Stimulated activated CD4-positive, alpha-beta T cell treated with anti-CD3 and anti-CD28 coated beads, Interleukin-2, amount 100 ng/mL, for 48 hours (primary cell): ENCODE measurements at places on chromosomes 13 and 19.
A peak's percentile ranks its signal among the peaks of the same experiment; 100 is the strongest.

- DNase-seq = no peak
These were observed 1.4 kb upstream of the RASL11A start for GRCh38 chr13:27269114-27269665.

- no peak for DNase-seq
These were observed 44.8 kb downstream of the ANKRD10 start for GRCh38 chr13:110869805-110870706.

- no peak for DNase-seq
These were observed 20.8 kb upstream of the FBXL3 start for GRCh38 chr13:77047649-77048343.

DNA sequence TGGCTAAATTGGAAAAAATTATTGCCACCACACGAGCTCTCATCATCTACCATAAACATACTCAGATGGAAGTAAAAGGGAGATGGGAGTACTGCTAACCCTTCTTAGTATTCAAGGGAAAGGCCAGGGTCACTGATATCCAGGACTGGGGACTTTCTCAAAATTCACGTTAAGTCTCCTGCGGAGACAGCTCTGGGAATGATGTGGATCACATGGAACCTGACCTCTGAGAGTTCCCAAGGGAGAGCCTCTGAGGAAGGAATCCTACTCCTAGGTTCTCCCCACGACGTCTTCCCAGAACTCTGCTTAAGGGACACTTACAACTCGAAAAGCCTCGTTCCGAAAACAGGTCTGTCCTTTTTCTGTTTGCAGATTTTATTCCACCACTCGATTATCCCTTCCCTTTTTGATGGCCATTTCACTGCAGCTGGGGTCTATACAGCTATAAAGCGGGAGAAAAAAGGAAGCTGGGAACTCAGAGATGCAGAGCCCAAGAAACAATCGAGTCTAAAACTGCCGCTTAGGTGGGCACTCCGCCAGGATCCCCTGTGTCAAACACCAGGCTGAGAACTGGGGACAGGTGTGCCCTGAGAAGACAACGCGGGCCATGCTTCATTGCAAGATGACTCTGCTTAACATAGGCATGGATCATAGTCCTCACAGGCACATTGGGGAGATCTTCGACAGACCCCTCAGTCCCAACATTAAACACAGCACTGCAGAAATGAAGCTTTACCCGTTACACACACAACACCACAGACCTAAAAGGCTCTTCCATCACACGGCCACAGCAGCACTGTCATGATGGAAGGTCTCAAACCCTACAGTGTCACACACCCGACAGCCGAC is 823 bp upstream of the ZNF567 start:
- DNase-seq = no peak

DNA sequence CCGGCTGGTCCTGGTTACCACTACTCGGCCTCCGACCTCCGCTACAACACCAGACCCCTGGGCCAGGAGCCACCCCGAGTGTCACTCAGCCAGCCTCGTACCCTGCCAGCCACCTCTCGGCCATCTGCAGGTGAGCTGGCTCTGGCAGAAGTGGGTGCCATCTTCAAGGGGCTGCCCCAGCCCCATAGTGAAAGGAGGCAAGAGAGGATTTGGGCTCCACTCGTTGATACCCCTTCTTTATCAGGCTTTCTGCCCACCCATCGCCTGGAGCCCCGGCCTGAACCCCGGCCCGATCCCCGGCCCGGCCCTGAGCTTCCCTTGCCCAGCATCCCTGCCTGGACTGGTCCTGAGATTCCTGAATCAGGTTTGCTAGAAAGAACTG is 7.1 kb downstream of the LTBP4 start:
- DNase-seq = no peak

DNA sequence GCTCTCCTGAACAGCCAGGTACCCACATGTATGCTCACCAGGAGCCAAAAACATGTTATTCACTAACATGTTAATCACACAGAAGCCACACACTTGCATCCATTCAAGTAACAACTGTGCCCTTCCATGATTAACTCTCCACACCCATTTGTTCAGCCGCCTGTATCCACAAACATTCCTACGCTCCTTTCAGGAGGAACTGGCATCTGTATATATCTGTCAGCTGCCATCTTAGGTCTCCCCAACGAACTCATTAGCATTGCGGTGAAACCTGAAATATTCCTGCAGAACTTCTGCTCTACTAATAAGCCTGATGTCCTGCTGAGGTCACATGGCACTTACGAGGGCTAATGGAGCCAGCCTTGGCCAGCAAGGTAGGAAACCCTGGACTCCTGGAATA is 33.0 kb downstream of the OLFM2 start:
- DNase-seq = no peak

DNA sequence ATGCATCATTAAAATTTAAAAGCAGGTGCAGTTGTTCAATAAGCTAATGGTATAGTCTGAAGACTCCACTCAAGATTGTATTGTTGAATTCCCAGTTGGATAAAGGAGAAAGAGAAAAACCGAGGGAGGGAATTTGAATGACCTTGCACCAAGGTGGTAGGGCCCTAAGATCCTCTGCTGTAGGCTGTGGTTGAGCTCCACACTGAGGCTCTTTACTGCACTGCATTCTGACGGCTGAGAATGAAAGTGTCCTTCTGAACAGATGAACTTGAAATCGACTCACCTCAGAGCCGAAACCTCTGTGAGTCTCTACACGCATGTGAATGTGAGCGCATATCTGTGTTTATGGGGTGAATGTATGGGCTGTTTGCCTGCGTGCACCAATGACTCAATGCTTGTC is 388.9 kb upstream of the DACH1 start:
- DNase-seq = no peak

- no peak for DNase-seq
These were observed 8.1 kb upstream of the ERICH6B start for GRCh38 chr13:45623516-45624090.

DNA sequence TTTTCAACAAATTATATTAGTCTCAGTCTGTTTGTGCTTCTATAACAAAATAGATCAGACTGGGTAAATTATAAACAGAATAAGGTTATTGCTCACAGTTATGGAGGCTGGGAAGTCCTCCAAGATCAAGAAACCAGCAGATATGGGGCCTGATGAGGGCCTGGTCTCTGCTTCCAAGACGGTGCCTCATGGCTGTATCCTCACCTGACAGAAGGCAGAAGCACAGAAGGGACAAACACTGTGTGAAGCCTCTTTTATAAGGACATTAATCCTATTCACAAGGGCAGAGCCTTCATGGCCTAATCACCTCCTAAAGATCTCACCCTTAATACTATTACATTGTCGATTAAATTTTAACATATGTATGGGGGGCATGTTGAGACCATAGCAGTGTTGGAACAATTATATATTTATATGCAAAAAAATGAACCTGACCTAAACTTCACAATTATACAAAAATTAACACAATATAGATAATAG is 12.7 kb downstream of the F10 start:
- DNase-seq = no peak

- DNase-seq = no peak
These were observed 50.4 kb downstream of the NAA16 start for GRCh38 chr13:41361491-41361890.

- DNase-seq = no peak
These were observed 16.7 kb downstream of the TMTC4 start for GRCh38 chr13:100657881-100658315.

- DNase-seq = no peak
These were observed 19.2 kb upstream of the RCBTB1 start for GRCh38 chr13:49604570-49604969.

DNA sequence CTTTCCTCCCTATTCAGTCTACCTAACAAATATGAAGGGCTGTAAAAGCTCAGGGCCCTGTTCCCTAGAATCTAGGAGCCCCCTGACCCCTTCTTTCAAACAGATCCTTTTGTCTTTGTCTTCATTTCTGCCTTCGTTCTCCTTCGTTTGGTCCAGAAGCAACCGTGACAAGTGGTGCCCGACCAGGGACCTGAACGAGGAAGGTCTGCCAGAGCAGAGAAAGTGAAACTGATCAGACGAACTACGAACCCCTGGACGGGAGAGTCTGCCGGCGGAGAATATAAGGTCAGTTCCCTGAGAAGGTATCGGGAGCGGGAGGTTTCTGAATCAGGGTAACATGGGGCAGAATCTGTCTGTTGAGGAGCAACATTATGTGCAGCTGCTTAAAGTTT is 751 bp downstream of the ERVK3-1 start:
- DNase-seq = no peak

- DNase-seq = no peak
These were observed 85.2 kb upstream of the FAM216B start for GRCh38 chr13:42696191-42696590.

DNA sequence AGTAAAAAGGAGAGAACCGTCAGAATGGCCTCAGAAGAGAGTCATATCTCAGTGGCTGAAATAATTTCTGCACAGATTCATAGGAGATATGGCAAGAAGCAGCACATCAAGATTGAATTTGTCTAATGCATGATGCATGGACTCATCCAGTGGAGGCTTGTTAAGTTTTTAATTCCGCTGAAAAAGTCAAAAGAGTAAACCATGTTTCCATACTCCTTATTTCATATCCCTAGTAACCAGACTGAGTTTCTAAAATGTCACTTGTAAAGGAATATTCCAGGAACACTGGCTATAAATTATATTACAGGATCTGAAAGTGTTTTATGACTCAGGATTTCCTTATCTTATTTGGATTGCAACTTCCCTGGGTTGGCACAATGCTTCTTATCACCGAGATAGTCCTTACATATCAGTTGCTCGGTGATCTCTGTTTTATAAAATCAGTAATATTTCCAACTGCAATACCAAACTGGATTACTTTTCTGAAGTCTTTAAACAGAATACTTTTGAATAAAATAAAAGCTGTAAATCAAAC is 180.2 kb upstream of the TSC22D1 start:
- DNase-seq = no peak

GRCh38 chr13:51534041-51534817 is 50.0 kb upstream of the WDFY2 start:
- DNase-seq = peak; percentile 7

DNA sequence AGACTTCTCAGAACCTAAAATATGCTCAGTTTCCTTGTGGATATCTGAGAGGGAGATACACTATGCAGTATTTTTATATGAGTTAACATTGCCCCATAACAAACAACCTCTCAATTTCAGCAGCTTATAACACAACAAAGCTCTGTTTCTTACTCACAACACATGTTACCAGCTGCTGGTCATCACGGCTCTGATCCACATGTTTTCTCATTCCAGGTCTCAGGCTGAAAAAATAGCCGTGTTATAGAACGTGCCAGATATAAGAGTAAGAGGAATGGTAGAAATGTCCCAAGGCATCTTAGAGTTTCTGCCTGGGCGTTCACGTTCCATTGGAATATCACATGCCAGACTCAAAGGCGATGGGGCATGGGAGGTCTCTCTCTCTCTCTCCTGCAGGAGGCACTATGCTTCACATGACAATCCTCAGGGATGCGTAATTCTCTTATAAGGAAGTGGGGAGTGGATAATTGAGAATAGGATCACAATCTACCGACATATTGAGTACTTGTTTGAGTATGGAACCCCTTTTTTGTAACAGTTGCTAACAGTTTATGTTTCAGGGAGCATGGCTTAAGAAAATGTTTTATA is 246.6 kb downstream of the NHLRC3 start:
- DNase-seq = no peak

DNA sequence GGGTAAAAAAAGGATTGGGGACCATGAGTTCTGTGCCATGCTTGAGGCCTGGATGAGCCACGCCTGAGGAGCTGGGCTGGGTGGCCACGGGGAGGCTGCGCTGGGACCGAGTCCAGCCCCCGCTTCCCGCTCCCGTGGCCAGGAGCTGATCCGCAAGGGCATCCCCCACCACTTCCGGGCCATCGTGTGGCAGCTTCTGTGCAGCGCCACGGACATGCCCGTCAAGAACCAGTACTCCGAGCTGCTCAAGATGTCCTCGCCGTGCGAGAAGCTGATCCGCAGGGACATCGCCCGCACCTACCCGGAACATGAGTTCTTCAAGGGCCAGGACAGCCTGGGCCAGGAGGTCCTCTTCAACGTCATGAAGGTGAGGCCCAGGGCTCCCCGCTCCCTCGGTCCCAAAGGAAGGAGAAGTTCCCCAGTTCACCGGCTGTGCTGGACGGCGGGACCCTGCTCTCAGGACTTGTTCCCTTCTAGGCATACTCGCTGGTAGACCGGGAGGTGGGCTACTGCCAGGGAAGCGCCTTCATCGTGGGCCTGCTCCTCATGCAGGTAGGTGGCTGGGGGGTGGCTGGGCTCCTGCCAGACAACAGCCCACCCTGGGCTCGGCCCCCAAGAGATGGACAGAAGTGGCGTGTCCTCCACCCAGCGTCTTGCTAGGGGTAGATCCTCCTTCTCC is 18.9 kb downstream of the EVI5L start:
- no peak for DNase-seq

DNA sequence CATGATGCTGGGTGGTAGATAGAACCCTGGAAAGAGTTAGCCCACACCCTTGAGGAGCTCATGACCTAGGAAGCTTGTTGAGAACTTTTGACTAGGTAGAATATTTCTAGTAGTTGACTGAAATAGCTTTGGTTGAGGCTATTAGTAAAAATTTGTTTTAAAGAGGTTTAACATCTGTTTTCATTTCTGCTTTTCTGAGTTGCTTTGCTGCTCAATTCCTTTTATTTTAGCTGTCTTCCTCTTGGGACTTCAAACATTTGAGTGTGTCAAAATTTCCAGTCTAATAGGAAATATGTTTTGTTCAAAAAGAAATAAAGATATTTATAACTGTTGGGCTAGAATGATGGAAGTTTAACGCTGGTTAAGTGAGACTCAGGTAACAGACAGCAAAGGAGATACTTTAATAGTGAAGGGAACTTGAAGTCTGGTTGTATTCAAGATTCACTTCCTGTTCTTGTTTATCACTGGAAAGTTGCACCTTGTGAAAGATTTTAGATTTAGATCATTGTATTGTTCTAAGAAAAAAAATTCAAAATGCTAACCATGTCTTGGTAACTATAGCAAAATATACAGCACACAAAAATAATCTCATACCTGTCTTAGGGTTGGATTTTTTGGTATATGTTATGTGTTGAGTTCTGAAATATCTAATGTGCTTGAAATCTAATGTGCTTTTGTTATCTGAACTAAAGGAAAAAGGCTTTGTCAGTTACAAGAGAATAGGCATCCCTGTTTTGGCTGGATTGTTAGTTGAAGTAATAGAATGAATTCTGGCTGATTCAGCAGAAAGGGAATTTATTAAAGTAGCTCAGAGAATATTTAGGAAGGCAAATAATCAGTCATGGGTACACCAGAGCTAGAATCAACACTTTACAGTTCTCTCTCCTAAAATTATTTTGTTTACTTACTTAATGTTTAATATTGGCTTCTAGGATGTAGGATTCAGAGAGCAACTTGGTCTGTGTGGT is 24.4 kb upstream of the GPR18 start:
- no peak for DNase-seq

GRCh38 chr19:16851031-16851712 is 22.0 kb downstream of the SIN3B start:
- DNase-seq = no peak

DNA sequence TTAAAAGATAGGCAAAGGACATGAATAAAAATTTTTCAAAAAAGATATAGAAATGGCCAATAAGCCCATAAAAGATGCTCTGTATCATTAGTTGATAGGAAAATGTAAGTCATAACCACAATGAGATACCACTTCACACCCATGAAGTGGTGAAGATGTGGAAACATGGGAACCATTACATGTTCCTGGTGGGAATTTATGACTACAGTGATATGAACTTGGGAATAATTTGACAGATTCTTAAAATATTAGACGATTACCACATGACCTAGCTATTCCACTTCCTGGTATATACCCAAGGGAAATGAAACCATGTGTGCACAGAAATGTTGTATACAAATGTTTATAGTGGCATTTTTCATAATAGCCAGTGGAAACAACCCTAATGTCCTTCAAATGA is 232.2 kb downstream of the GGACT start:
- DNase-seq = no peak

GRCh38 chr13:96573563-96573962 is 420.7 kb downstream of the OXGR1 start:
- no peak for DNase-seq
